ENCODE measurements at places on chromosomes 12 and 14.

- DNase-seq = no peak
Measured at GRCh38 chr12:29207120-29207519, 58.0 kb downstream of the FAR2 start.

GRCh38 chr14:39434401-39434800 is 2.2 kb upstream of the FBXO33 start:
- DNase-seq = no peak

- DNase-seq = no peak
Measured at GRCh38 chr12:89260841-89261637, 91.3 kb downstream of the DUSP6 start.

GRCh38 chr12:124623344-124624035 is 56.1 kb upstream of the NCOR2 start:
- no peak for DNase-seq

DNA sequence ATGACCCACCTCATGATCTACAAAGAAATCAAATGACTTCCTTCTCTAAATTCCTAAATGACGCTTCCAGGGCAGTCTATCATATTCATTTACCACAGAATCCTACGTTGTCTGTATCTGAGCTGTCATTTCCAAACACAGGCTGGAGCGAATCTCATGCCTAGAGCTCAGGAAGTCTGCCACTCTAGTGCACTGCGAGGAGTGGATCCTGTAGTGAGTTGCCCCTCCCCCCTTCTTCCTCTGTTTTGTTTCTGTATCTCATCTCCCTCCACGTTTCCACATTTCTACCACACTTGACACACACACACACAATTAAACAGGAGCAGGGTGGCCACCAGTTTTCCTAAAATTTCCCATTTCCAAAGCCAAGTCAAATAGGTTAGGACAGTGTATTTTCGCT is 415.4 kb upstream of the PRICKLE1 start:
- no peak for DNase-seq

DNA sequence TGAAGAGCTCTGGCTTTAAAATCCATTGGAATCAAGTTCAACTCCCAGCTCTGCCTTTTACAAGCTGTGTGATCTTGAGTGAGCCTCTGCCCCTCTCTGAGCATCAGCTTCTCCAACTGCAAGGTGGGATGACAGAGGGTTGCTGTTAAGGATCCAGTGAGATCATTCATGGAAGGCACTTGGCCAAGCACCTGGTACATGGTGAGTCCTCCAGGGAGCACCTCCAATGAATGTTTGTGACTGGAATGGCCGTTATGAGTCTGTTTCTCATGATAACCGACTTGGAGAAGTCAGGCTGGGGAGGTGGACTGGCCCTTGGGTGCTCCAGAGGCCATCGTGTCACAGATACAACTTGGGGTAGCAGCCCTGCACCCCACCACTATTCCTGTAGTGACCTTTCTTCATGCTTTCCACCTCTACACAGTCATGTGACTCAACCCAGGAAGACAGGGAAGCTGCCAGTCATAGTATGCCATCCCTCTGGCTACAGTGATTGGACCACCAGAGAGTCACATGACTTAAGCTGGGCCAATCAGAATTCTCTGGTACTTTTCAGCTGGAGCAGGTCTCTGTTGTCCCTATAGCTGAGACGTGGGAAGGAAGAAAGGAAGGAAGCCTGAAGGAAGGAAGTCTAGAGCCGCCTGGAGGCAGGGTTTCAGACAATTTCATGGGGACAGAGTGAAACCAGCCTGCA is 146.5 kb upstream of the MYL2 start:
- no peak for DNase-seq

DNA sequence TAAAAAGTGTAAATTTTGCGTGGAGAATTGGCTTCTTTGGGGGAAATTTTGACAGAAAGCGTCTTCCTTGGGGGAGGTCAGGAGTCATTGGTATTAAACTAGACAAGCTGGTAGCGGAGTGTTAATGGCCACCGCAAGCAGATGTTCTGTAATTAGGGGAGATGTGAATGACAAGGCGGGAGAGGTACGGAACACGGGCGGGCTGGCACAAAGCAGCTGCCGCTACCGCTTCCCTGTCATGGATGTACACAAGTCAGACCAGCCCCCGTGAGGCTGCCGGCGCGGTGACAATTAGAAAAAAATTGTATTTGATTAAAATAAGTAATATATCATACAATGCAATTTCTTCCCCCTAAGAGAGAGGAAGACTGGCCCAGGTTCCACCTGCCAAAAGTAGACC is 501.6 kb downstream of the VRK1 start:
- DNase-seq = no peak

GRCh38 chr12:73867147-73867546 is 670.5 kb upstream of the ATXN7L3B start:
- no peak for DNase-seq

- DNase-seq = no peak
Measured at GRCh38 chr14:23557521-23557920, 1.4 kb downstream of the THTPA start.

DNA sequence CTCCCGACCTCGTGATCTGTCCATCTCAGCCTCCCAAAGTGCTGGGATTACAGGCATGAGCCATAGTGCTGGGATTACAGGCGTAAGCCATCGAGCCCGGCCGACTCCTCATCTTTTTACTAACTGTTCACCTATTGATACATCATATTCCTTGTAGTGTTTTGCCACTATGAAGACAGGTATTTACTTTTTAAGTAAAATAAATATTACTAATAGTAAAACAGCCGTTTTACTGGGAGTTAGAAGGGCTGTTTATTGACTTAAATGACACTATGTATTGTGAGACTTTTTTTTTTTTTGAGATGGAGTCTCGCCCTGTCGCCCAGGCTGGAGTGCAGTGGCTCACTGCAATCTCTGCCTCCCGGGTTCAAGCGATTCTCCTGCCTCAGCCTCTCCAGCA is 51.5 kb downstream of the DIP2B start:
- DNase-seq = no peak

DNA sequence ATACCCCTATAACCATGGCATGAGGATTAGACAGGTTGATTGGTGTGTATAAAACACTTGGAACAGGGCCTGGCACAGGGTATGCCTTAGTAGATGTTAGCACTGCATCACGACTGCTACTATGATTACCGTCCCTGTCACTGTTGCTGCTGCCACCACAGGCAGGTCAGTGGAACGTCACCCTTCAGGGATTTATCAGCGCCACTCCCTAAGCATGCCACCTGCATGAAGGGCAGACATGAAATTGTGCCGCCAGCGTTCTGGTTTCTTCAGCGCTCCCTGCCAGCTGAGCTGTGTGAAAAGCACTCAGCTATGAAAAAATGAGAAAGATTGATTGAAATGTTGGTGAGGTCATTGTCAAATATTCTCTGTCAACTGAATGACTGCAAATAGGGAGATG is 477.0 kb downstream of the DPF3 start:
- no peak for DNase-seq

DNA sequence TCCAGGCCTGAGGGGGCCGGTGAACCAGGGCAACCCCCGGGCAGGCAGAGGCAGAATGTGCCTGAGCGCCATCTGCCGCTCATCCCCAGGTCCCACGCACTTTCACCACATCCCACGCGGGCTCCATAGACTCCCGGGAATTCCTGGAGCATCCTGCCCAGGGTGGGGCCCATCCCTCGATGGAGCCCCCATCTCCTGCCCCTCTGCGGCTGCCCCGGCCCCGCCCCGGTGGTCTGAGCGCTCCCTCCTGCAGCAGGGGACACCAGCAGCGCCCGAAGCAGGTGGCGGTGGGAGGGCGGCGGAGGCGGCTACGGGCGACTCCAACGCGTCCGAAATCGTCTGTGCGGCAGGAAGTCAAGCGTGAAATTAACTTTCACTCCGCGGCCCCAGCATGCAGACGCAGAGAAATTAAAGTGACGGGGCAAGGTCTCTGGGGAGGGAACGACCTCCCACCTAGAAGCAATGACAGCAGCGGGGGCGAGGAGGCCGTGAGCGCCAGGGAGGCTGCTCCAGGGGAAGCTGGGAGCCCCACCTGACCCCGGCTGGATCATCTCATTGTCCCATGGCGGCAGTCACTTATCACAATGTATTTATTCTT is 122.2 kb downstream of the NCOR2 start:
- no peak for DNase-seq

DNA sequence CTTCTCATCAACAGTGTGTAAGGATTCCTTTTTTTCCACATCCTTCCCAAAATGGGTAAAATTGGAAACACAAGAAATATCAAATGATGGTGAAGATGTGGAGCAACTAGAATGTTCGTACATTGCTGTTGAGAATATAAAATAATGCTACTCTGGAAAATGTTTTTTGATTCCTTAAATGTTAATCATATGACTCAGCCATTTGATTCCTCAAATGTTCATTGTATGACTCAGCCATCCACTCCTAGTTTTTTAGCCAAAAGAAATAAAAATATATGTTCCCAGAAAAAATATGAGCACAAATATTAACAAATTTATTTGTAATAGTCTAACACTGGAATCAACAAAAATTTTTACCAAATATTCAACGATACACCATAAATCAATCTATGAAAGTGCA is 1108.6 kb downstream of the LRFN5 start:
- DNase-seq = no peak

- no peak for DNase-seq
Measured at GRCh38 chr14:54450535-54450934, 9.4 kb upstream of the CNIH1 start.

- no peak for DNase-seq
Measured at GRCh38 chr12:30746190-30746589, 8.6 kb downstream of the CAPRIN2 start.

DNA sequence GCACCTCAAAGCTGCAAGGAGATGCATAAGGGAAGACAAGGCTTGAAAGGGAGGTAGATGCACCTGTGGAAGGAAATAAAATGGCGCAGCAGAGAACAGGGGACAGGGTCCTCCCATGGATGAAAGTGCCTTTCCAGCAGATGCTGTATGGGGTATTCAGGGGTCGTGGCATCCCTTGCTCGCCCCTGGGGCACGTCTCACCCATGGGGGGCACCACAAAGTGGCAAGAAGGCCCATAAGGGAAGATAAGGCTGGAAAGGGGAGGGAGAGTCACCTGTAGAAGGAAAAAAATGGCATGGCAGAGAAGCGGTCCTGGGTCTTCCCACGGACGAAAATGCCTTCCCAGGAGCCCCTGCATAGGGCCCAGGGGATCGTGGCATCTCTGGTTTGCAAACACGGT is 265.1 kb downstream of the ALG10 start:
- DNase-seq = no peak

GRCh38 chr14:86203843-86204242 is 673.9 kb downstream of the FLRT2 start:
- DNase-seq = no peak

DNA sequence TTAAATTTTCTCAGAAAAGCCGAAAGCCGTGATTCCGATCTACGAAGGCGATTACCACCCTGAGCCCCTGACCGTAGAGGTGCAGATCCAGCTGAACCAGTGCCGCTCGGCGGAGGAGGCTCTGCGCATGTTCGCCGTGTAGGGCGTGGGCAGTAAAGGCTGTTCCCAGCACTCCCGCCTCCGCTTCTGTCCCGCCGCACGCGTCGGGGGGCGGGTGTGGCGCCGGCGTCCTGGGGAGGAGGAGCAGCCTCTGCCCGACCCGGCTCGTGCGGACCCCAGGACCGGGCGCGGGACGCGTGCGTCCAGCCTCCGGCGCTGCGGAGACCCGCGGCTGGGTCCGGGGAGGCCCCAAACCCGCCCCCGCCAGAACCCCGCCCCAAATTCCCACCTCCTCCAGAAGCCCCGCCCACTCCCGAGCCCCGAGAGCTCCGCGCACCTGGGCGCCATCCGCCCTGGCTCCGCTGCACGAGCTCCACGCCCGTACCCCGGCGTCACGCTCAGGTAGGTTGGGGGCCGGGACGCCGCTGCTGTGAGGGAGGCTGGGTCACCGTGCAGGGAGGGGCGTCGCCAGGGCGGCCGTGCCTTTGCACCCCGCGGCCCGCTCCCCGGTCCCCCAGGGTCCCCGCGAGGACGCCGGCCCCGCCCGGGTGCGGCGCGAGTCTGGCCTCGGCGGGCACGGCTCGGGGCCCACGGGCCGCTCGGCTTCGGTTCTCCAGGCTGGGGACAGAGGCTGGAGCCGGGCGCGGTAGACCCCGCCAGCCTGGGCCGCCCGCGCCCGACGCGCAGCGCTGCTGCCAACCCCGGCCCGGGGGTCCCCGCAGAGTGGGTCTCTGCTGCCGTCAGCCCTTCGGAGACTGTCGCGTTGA is at the start of gene B3GNT4:
TSS of gene B3GNT4 (plus strand) at position 409 of the 866 bp plus-strand sequence. CDS start 910 bp downstream, outside the sequence.
- DNase-seq = peak; percentile 62

All from frontal cortex (tissue), 4 donors.